Stimulated activated CD8-positive, alpha-beta memory T cell treated with anti-CD3 and anti-CD28 coated beads, Interleukin-4, amount 100 ng/mL, for 48 hours (primary cell): ENCODE measurements at places on chromosomes 3 and 15.

- DNase-seq: no peak
Measured at GRCh38 chr15:85414495-85414894, 34.1 kb downstream of the AKAP13 start.

DNA sequence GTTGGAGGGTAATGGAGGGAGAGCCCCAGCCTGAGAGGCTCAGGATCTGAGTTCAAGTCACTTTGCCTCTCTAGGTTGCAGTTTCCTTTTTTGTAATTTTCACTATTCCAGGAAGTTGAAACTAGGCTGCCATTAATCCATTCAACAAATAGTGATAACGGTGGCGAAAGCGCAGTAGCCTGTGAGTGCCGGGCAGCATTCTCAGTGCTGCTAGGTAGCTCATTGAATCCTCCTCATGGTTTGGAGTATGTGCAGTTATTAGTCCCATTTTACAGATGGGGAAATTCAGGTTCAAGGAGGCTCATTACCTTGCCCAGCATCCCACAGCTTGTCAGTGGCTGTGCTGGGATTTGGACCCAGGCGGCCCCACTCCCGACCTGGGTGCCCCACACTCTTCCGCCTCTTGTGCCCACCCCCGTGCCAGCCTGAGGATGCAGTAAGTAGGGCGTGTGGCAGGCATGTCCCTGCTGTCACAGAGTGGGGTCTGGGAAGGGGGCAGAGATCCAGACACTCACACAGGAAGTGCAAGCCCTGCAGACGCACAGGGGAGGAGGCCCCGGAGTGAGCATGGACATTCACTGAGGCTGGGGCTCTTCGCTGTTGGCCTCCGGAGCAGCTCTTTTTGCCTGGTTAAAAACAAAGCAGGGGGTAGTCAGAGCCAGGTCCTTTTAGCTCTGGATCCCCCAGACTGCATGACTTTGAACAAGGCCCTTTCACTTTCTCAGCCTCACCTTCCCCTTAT lies 58.8 kb downstream of the SLC6A6 start:
- no peak for DNase-seq

DNA sequence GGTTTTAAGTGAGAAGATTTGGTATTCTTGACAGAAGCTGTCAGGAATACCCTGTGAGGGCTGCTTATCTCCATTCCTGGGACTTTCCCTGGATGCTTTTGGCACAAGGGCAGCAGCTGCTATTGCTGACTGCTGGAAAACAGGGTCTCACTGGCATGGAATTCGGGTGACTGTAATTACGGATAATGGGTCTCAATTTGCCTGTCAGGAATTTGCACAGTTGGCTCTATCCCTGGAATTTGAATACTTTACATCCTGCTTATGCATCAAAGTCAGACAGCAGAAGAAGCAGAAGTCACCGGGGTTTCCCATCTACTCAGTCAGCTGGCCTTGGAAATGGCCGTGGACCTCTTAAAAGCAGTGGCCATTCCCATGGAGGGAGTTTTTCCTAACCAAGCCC lies 25.9 kb upstream of the AKAP13 start:
- DNase-seq: no peak

GRCh38 chr3:28935146-28935545 lies 345.7 kb upstream of the RBMS3 start:
- no peak for DNase-seq

GRCh38 chr3:47024932-47025331 lies 45.5 kb downstream of the NBEAL2 start:
- DNase-seq: no peak

- DNase-seq: peak; percentile 71
Measured at GRCh38 chr3:13012221-13012691, 61.0 kb downstream of the IQSEC1 start.

GRCh38 chr3:13025090-13025489 lies 48.1 kb downstream of the IQSEC1 start:
- DNase-seq: peak; percentile 45

DNA sequence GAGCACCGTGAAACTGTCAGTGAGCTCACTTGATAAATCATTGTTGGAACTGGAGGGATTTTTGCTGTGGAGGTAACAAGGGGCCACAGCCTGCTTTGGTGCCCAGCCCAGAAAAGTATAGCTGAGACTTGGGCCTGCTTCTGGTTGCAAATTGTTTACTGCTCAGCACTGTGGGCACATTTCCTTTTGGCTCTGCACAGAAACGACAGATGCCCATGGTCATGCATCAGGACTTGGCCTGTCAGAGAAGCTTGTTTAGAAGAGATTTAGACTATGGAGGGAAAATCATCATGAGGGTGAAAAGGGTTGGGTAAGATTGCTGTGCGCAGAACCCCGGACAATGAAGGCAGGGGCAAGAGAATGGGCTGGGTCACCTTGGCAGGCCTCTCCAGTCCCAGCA lies 286.1 kb upstream of the CTNNB1 start:
- DNase-seq: no peak
